ENCODE measurements at places on chromosomes 16 and 17. TPM values are rescaled to one million over a fixed set of nuclear protein-coding genes. Genes with fewer than 3 reads are reported as not detected.

The KRT17 gene
- not detected for total RNA-seq

- DNase-seq = no peak
Measured at GRCh38 chr16:1081734-1082265, 9.3 kb downstream of the SSTR5 start.

GRCh38 chr16:29644973-29645693 lies 17.9 kb upstream of the SPN start:
- no peak for DNase-seq

- DNase-seq = no peak
Measured at GRCh38 chr17:82583720-82584234, 64.2 kb downstream of the FOXK2 start.

- no peak for DNase-seq
Measured at GRCh38 chr16:21101631-21102420, 48.8 kb downstream of the DNAH3 start.

Data from heart left ventricle (tissue), 16 donors.